ENCODE measurements at places on chromosomes 5 and 9. TPM values are rescaled to one million over a fixed set of nuclear protein-coding genes. Genes with fewer than 3 reads are reported as not detected.

- H3K4me3 ChIP-seq = no peak overlapping the region
- H3K27ac ChIP-seq = no peak overlapping the region
- H3K36me3 ChIP-seq = no peaks in the 10 kb centered on the region
- H3K4me1 ChIP-seq = peaks cover 14% of the 10 kb centered on the region
- no peak for DNase-seq
Observed at GRCh38 chr9:76090330-76090729, 199.9 kb downstream of the PCSK5 start.

DNA sequence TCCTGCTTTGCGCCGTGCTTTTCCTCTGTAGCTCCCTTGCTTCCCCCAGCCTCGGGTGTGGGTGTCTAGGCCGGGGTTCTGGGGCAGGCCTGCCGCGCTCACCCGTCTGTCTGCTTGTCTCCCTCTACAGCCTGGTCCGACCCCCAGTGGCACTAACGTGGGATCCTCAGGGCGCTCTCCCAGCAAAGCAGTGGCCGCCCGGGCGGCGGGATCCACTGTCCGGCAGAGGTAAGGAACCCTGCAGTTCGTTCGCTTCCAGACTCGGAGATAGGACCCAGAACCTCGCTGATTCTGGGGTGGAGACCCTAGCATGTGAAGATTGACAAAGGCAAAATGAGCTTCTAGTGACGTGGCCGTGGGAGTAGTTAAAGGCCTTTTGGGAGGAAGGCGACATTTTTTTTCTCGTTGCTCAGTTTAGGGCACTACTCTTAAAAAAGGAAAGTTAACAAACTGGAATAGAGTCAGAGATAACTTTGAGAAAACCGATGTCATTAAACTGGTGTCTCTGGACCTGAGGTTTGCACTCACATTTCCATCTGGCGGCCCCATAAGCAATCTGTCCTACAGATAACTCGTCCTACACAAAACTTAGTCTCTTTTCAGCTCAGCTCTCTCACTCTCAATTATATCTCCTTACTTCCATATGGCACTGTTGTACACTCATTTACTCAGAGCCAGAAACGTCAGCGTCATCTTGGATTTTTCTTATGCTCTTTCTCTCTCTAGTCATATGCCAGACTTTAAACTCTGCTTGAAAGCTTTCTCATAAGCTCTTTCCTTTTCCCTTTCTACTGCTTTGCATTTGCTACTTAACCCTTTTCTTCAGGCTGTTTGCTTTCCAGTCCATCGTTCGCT is 561 bp downstream of the SEC61B start:
- H3K27ac ChIP-seq = peak overlapping the region; percentile 99
- peak overlapping the region; percentile 88 for H3K4me3 ChIP-seq
- DNase-seq = peak; percentile 22
- peaks cover 29% of the 10 kb centered on the region for H3K4me1 ChIP-seq
- no peaks in the 10 kb centered on the region for H3K27me3 ChIP-seq

DNA sequence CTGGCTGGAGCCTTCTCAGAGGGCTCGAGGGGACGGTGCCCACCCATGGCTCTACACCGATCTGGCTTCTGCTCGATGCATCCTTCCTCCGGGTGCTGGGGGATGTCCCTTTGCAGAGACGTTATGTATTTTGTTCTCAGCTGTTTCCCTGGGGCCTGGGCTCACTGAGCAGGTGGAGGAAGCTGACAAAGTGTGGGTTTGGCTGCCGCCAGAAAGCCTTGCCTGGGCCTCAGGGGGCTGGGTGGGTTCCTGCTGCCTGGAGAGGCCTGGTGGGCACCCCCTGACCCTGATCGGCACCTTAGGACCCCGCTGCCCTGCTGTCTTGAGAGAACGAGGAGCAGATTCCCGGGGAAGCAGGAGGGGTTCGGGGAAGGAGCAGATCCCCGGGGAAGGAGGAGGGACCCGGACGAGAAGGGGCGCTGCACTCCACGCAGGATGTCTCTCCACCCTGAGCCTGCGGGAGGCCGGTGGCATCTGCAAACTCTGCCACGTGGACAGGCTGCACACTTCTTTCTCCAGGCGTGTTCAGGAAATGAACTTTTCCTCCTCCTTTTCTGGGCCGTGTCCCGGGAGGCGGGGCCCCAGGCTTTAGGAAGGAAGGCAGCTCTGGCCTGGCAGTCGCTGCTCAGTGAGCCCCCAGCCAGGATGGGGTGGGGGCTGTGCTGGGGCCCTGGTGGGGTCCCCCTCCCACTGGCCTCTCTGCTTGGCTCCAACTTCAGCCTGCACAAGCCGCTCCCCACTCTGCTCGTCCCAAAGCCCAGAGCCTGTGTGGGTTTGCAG is 148.9 kb downstream of the RXRA start:
- H3K36me3 ChIP-seq = no peaks in the 10 kb centered on the region
- H3K4me3 ChIP-seq = no peak overlapping the region
- H3K4me1 ChIP-seq = no peaks in the 10 kb centered on the region
- H3K27ac ChIP-seq = no peak overlapping the region

TMEM174 gene
- total RNA-seq = not detected

GPR150 gene
- 0.57 TPM for total RNA-seq

Measured in cardiac muscle cell (in vitro differentiated cells and primary cell).